ENCODE measurements at places on chromosomes 2 and 18.

- DNase-seq, result peak; percentile 17
These were observed 68.9 kb upstream of the BOD1L2 start for GRCh38 chr18:57077786-57078552.

DNA sequence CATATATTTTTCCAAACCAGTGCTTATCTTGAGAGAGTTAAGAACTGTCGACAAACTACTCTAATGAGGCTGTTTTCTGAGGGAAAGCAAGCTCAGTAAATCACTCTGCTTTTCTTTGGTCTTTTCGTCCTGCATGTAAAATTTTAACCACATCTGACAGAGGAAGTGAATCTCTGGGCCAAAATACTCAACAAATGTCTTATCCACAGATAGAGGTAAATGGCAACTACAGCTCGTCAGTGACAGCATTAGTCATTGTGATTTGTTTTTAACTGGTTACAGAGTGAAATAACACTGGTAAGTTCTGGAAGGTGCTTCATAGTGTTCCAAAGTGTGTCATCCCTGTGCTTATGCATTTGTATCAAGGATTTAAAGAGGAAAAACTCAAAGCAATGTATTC lies 82.6 kb upstream of the SLC8A1 start:
- DNase-seq, result no peak

- no peak for DNase-seq
These were observed 16.2 kb upstream of the ZCCHC2 start for GRCh38 chr18:62506495-62507143.

GRCh38 chr2:78118037-78118436 lies 595.9 kb upstream of the LRRTM4 start:
- no peak for DNase-seq

GRCh38 chr18:50356036-50356945 lies 18.6 kb upstream of the SKA1 start:
- no peak for DNase-seq

- no peak for DNase-seq
These were observed 490.4 kb upstream of the FANCL start for GRCh38 chr2:58731488-58731869.

DNA sequence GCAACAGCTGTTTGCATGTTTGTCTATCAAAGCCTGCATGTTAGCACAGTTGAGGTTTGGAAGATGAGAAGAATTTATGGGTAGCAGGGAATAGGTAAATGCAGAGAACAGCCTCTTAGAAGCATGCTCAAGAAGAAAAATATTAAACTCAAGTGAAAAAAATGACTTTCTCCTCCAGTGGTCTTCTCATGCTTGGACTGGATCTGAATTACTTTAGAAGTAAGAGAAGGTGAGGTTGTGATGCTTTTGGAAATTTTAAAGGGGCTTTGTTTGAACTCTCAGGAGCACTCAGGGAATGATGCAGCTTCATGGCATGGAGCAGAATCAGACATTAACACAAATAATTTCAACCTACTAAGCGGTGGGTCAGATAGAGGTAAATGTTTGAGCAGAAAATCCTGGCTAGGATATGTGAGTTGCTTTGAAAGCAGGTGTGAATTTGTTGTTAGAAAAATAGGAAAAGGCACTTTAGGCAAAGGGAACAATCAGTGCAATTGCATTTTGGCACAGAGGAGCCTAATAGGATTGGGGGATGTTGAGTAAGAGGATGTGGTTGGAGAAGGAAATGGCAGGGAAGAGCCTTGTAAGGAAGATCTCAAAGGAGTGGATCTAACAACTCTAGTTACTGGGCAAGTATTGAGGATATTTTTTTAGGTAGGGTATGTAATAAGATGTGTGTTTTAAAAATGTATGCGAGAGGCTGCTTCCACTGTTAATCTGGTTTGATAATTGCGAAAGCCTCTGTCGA lies 76.3 kb downstream of the DDX1 start:
- DNase-seq, result no peak

DNA sequence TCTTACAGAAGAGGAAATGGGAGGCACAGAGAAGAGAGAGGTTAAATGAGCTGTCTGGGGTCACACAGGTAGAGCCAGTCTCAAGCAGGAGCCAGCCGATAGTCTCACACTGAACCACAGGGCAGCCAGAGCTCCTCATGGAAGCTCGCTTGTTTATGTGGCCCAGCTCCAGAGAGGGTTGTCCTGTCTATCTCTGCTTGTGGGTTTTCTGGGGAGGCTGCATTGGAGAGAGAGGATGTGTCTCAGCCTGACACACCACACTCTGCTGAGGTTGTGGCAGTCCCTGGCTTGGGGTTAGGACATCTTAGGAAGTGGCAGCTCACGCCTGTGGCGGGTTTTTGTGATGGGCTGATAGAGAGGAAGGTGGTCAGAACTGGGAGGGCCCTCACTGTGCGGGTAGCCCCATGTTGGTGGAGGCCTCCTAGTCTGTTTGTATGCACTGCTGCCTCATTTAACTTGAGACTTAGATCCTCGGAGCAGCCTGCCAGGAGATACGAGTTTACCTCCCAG lies 52.3 kb downstream of the TCF7L1 start:
- DNase-seq, result no peak

- DNase-seq, result no peak
These were observed 88.8 kb downstream of the STK39 start for GRCh38 chr2:168158586-168158985.

DNA sequence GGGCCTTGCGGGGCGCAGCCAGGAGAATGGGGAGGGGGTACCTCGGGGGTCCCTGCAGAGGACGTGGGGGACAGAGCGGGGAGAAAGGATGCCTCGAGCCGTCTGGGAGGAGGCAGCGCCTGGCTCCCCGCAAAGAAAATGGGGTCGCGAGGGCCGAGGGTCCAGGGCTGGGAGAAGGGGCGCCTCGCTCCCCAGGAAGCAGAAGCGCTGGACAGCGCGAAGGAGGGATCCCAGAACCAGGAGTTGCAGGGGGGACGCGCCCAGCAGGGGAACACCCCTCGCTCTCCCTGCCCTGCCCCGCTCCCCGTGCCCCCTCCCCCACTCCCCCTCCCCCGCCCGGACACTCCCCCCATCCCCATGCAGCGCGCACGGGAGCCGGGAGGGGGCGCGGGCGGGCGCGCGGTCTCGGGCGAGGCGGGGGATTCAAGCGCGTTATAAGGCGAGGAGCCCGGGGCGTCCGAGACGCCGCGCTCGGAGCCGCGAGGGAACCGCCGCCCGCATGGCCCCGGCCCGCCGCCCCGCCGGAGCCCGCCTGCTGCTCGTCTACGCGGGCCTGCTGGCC lies at the start of gene ERFE:
Gene ERFE (plus strand): TSS at position 462 of the 562 bp plus-strand sequence. CDS start 38 bp downstream, at position 500.
- peak; percentile 43 for DNase-seq

DNA sequence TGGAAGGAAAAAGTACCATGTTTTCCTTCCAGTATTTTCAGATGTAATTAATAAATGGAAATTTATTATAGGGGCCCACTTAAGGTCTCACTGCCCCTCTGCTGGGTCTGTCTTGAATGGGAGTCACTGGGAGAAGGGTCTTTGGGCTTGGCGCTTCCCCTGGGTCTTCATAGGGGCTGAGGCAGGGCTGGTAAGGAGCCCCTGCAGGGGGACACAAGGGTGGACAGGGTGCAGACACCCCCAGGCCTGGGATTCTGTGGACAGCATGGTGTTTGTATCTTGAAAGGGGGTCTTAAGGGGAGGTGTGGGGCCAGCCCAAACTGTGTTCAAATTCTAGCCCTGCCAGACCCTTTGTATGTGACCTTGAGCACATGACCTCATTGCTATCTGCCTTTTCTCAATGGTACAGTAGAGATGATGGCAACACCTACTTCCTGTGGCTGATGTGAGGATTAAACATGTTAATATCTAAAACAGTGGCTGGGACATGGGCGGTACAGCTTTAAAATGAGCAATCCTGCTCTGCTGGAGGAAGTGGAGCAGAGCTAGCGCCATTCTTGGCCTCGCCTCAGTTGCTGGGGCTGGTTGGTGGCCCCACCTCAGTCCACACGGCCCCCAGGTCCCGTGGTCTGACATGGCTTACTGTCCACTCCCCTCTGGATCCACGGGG lies 71.6 kb downstream of the GNAL start:
- peak; percentile 11 for DNase-seq

GRCh38 chr2:137525132-137525531 lies 439.1 kb upstream of the HNMT start:
- DNase-seq, result no peak

GRCh38 chr2:152541712-152542111 lies 175.5 kb downstream of the PRPF40A start:
- DNase-seq, result no peak

GRCh38 chr2:135890835-135891234 lies 14.6 kb upstream of the MCM6 start:
- no peak for DNase-seq

DNA sequence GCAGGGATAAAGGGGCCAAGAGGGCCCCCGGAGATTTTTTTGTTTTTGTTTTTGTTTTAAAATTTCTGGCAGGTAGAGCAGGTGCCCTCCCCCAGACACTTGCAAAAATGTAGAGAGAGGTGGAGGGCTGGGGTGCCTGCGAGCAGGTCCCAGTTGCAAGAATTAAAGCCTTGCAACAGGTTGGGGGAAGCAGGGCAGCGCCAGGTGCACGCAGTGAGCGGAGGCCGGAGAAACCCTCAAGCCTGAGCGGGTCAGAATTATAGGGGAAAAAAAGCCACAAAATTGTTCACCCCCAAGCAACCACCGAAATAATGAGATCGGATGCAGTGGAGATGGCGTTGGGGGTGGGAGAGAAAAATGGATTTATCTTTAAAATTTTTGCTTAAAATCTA lies 527 bp downstream of the IGFBP5 start:
- no peak for DNase-seq

- no peak for DNase-seq
These were observed 114.5 kb downstream of the ADCYAP1 start for GRCh38 chr18:1019191-1019590.

DNA sequence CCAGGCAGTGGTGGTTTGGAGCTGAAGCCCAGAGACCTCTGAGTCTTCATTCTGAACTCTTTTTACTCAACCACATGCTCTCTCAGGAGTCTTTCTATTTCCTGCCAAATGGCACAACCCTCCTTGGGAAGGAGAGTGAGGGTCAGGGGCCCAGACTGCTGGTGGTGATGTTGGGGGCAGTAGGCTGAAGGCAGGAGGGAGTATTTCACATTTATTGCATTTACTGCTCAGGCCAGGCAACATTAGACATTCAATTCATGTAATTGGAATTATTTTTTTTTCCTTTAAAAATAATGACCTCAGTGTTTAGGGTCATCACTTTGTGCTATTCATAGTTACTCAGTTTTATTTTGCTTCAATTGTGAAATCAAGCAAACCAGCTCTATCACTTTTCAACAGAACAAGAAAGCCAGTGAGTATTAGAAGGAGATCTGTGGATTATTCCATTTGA lies 311.3 kb upstream of the NT5C1B start:
- DNase-seq, result no peak

GRCh38 chr18:78666666-78667335 lies 312.8 kb upstream of the SALL3 start:
- no peak for DNase-seq

DNA sequence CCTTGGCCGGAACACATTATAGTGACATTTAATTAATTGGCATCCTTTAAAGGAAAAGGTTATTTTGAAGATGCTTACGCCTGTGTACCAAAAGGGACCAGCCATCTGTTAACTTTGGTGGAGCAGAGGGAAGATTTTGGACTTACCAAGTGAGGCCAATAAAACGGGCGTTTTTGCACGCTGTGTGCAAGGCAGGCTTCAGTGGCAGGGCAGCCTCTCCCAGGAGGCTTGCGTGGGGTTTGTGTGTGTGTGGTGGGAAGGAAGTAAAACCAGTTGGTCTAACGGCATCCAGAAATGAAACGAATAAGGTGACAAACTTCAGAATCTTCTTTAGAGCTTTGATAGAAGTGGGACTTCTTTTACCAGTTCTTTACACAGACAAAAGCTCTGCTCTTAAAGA lies 191.7 kb downstream of the PRKCE start:
- no peak for DNase-seq

DNA sequence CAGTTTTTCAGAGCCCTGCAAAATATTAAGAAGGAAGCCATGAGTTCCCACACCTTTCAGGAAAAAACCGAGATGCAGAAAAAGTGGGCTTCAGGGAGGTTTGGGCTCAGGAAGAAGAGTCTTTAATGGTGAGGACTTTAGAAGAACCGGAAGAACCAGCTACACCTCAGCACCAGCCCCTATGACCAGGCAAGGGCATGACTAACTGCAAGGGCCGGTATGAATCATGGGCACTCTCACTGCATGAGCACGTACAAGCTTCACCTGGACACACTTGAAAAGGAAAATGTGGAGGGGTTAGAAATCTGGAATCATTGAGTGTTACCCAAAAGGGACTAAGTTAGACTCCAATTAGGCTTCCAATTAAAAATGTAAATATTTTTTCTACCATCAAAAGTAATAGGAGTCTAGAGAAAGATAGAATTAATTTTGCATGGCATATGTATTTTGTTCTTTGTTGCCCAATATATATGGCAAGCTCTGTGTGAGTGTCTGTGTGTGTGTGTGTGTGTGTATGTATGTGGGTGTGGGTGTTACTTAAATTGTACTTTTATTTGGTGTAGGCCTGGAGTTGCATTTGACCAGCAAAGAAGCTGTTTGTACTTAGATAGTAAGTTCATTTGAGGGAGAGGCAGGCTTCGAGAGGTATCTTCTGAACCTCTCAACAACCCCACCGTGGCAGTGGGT lies 66.5 kb upstream of the THUMPD2 start:
- no peak for DNase-seq
